ENCODE measurements at places on chromosomes 3 and 15. TPM values are rescaled to one million over a fixed set of nuclear protein-coding genes. Genes with fewer than 3 reads are reported as not detected.

DNA sequence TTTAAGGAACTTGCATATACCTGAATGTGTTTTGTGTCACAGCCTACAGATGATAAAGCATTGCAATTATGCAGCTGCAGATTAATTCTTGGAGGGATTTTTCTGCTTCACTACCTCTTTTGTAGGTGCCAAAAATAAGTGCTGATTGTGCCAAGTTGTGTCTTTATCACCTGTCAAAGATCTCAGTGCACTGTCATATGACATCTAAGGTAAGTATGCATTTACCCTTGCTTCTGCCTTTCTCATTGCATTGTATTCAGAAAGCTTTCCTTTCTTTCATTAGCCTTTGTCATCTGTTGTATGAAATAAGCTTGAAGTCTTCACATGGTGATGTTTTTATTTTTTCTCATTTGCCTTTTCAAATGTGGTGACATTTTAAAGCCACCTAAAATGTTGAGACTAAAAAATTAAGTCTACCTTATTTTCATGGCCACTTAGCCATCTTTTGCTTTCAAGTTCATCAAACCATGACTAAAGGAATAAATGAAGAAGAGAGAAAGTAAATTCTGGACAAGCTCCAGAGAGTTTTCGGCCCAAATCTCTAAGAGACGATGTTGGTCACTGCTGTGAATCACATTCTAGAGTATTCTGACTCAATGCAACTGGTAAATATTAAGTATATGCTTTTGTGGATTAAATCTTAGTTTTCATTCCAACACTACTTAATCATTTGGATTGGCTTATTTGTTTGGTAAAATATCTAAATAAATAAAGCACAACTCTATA lies 381.8 kb upstream of the EPHA3 start:
- no peak for DNase-seq
- H3K36me3 ChIP-seq = no peaks in the 10 kb centered on the region
- H3K27me3 ChIP-seq = no peaks in the 10 kb centered on the region
- H3K27ac ChIP-seq = no peak overlapping the region
- no peaks in the 10 kb centered on the region for H3K4me1 ChIP-seq

- H3K27me3 ChIP-seq = no peaks in the 10 kb centered on the region
- no peaks in the 10 kb centered on the region for H3K36me3 ChIP-seq
These were observed 699.6 kb downstream of the MCTP2 start for GRCh38 chr15:94930960-94931359.

- no peaks in the 10 kb centered on the region for H3K4me1 ChIP-seq
- H3K4me3 ChIP-seq = no peak overlapping the region
- H3K27ac ChIP-seq = no peak overlapping the region
- DNase-seq = no peak
- H3K36me3 ChIP-seq = no peaks in the 10 kb centered on the region
These were observed 71.5 kb downstream of the FOXP1 start for GRCh38 chr3:71512000-71512399.

GRCh38 chr3:62201438-62202035 lies 171.8 kb downstream of the FEZF2 start:
- no peaks in the 10 kb centered on the region for H3K27me3 ChIP-seq
- H3K36me3 ChIP-seq = peaks cover 14% of the 10 kb centered on the region
- no peak overlapping the region for H3K27ac ChIP-seq
- H3K4me1 ChIP-seq = no peaks in the 10 kb centered on the region
- DNase-seq = no peak

CPN2 gene
- 14.3 TPM for total RNA-seq

ARL6 gene
- total RNA-seq = 4.6 TPM

DCP1A gene
- 26.6 TPM for total RNA-seq

All from adrenal gland (tissue), 19 donors.